ENCODE measurements at places on chromosomes 2 and 18.

DNA sequence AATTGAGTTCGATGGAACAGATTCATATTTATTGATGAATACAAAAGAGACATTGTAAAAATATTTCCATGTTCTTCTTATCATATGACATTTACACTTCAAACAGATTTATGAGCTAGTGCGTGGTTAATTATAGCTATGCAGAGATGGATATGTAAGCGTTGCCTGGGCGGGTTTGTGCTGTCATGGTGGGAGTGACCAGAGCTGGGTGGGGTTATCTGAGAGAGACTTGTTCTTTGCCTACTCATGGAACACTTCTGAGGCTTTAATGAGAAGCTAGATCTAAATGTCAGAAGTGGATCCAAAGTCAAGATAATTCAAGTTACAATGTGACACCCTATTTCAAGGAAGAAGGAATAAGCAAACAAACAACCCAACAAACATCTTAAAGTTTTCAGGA, 162.3 kb upstream of the ZEB2 start:
- DNase-seq: no peak

- no peak for DNase-seq
These were observed 135.8 kb upstream of the DSEL start for GRCh38 chr18:67652288-67652687.

- DNase-seq: no peak
These were observed 130.6 kb downstream of the ATP9B start for GRCh38 chr18:79199691-79200374.

DNA sequence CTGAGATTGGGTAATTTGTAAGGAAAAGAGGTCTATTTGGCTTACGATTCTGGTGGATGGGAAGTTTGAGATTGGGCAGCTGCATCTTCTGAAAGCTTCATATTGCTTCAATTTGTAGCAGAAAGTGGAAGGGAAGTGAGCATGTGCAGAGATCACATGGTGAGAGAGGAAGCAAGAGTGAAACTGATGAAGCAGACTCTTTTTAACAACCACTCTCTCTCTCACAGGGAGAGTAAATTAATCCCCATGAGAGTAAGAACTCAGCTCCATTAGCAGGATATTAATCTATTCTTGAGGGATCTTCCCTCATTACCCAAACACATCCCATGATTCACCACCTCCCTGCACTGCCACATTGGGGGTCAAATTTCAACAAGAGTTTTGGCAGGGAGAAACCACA, 298.5 kb upstream of the CELF4 start:
- no peak for DNase-seq

DNA sequence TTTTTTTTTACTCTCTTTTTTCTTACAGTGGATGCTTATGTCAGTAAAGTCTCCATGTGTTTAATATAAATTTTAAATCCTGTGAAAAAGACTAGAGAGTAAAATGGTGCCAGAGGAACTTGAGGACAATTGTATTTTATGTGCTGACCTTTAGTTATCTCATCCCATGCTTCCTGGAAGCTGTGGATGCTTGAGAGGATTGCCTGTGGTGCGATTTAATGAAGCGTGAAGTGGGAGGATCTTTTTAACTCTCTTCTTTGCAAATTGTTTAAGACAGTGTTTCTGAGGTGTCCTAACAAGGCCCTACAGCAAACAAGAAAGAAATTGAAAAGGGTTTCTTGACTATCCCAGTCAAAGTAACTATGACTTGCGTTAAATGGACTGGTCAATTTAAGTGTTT, 84.2 kb downstream of the DTNA start:
- DNase-seq: no peak

DNA sequence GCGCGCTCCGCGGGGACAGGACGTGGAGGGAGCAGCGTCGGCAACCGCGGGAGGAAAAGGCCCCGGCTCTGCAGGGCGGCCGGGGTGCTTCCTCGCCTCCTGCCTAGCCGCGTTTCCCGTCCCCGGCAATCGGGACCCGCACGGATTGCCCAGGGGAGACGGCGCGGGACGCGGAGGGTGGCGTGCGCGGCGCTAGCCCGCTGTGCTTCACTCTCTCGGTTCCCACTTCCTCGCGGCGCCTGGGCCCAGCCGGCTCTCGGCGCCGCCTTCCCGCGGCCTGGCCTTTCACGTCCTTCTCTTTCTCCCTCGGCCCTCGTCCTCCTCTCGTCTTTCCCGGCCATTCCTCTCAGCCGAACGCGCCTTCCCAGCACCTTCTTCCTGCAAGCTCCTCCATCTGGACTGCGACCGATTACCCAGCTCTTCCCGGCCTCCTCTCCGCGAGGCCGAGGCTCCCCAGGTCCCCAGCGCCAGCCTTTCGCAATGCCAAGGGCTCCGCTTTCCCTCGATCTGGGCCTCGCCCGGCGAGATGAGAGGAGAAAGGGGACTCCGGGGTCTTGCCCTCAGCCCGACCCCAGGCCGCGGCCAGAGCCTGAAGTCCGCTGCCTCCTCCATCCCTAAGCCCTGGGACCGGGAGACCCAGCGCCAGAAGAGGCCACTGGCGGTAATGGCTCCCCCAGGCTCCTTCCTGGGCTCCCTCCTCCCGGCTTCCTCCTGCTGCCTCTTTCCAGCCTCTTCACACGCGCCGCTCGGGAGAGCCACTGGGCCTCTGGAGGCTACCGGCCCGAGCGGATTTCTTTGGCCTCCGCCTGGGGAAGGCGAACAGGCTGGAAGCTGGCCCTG, 34.3 kb upstream of the ATP6V1B1 start:
- DNase-seq: peak; percentile 54

All from WERI-Rb-1 (cell line).